ENCODE measurements at places on chromosomes 11 and 22. TPM values are rescaled to one million over a fixed set of nuclear protein-coding genes. Genes with fewer than 3 reads are reported as not detected.

GRCh38 chr11:7994581-7995278, 7.6 kb downstream of the EIF3F start:
- H3K27ac ChIP-seq = no peak overlapping the region
- no peak for DNase-seq
- peaks cover 9% of the 10 kb centered on the region for H3K36me3 ChIP-seq
- no peaks in the 10 kb centered on the region for H3K27me3 ChIP-seq

GRCh38 chr11:36006556-36006955, 62.7 kb downstream of the LDLRAD3 start:
- H3K27ac ChIP-seq = no peak overlapping the region
- H3K36me3 ChIP-seq = no peaks in the 10 kb centered on the region
- peaks cover 33% of the 10 kb centered on the region for H3K4me1 ChIP-seq
- no peak overlapping the region for H3K4me3 ChIP-seq
- H3K27me3 ChIP-seq = no peaks in the 10 kb centered on the region
- DNase-seq = no peak

SLC22A8 gene
- total RNA-seq = not detected

ESAM gene
- total RNA-seq = 27.9 TPM

PDGFD gene
- total RNA-seq = 10.0 TPM

OR5A1 gene
- total RNA-seq = not detected

DNA sequence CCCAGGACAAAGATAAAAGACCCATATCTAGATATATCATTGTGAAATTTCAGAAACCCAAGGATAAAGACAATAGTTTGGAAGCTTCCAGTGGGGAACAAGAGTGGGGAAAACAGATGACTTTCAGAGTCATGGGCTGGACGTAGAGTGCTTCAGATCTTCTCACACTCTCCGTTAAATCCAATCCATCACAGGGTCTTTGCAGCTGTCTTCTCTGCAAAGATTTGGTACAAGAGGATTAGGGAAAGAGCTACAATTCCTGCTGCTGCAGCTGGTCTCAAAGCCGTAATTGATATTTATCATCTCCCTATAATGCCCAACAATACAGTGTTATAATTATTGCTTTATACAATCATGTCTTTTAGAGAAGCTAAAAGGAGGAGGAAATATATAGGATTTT, 63.4 kb upstream of the CLPB start:
- DNase-seq = no peak
- no peaks in the 10 kb centered on the region for H3K4me1 ChIP-seq
- H3K4me3 ChIP-seq = no peak overlapping the region
- H3K27ac ChIP-seq = no peak overlapping the region

- H3K27me3 ChIP-seq = no peaks in the 10 kb centered on the region
- H3K4me1 ChIP-seq = peaks cover 45% of the 10 kb centered on the region
- no peak for DNase-seq
- no peak overlapping the region for H3K4me3 ChIP-seq
- H3K27ac ChIP-seq = no peak overlapping the region
- H3K36me3 ChIP-seq = no peaks in the 10 kb centered on the region
These were observed 105.2 kb downstream of the TRAF6 start for GRCh38 chr11:36404831-36405230.
